Activated T-helper 2 cell treated with anti-CD3 and anti-CD28 coated beads, Interferon-gamma antibody, Interleukin-2, Interleukin-4, amounts not matched to agents 10 μg/mL and 5 μg/mL and 100 μg/mL, durations not matched to agents 14 hours and 24 hours and 36 hours (primary cell): ENCODE measurements at places on chromosomes 4 and X.

DNA sequence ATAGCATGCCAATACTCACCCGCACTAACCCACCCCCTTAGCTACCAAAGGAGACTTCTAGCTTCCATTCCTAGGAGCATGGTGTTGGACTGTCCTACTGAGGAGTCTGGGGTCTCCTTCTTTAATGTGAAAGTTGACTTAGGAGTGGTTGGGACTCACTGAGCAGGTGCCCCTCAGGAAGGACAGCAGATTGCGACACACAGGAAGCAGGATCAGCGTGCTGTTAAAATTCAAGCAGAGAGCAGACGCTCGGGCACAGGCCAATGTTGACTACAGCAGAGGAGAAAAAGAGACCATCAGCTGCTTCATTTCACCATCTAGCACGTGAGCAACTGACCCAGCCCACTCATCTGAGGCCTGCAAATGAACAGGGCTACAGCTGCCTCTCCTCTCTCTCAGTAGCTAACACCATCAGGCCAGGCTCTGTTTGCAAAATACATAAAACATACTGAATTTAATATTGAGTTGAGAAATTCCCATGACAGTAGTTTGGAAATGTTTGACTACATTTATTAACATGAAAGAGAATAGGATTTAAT is 10.8 kb downstream of the NOX1 start:
- no peak for DNase-seq

- no peak for DNase-seq
Observed at GRCh38 chrX:47182106-47182700, 11.4 kb upstream of the UBA1 start.

- DNase-seq = no peak
Observed at GRCh38 chrX:139179592-139179991, 350.9 kb upstream of the F9 start.

GRCh38 chrX:38841750-38842149 is 40.5 kb downstream of the MID1IP1 start:
- no peak for DNase-seq

DNA sequence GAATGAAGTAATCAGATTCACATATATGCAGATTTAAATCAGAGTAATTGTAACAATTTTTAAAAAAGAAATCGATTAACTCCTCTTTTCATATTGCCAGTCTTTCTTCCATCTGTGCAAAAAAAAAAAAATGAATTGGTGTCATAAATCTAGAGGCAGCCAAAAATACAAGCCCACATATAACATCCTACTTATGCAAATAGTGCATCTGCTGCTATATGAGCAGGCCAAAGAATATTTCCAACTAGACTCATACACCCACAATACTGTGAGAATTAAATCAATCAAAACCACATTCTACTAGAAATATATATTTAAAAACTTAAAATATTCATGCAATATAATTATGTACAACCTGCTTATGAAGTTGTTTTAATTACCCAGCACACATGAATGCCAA is 298.1 kb upstream of the TRAM1L1 start:
- no peak for DNase-seq

DNA sequence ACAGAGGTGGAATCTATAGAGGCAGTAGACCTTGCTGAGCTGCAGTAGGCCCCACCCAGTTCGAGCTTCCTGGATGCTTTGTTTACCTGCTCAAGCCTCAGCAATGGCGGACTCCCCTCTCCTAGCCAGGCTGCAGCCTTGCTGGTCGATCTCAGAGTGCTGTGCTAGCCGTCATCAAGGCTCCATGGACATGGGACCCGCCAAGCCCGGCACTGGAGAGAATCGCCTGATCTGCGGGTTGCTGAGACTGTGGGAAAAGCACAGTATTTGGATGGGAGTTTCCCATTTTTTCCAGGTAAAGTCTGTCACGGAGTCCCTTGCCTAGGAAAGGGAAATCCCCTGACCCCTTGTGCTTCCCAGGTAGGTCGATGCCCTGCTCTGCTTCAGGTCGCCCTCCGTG is 124.8 kb upstream of the KLF8 start:
- DNase-seq = no peak

- no peak for DNase-seq
Observed at GRCh38 chr4:106297245-106298035, 18.6 kb downstream of the TBCK start.

DNA sequence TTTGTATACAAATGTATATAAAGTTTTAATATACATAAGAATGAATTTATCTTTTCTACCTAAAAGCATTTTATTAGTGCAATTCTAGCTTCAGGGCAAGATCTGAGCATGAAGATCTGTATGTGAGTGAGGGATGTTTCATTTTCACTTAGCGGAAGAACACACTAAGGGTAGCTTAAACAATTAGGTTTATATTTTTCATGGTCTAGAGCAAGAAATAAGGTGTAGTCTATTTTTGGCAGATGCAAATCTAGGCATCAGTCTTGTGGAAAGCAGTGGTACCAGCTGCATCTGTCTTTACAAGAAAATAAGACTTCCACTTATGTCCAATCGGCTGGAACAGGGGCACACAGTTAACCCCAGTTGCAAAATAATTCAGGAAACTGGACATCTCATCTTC is 433.3 kb downstream of the ADAM29 start:
- DNase-seq = no peak
